ENCODE measurements at places on chromosomes 13 and 19. TPM values are rescaled to one million over a fixed set of nuclear protein-coding genes. Genes with fewer than 3 reads are reported as not detected.

The TEX26 gene
- total RNA-seq, result not detected

DNA sequence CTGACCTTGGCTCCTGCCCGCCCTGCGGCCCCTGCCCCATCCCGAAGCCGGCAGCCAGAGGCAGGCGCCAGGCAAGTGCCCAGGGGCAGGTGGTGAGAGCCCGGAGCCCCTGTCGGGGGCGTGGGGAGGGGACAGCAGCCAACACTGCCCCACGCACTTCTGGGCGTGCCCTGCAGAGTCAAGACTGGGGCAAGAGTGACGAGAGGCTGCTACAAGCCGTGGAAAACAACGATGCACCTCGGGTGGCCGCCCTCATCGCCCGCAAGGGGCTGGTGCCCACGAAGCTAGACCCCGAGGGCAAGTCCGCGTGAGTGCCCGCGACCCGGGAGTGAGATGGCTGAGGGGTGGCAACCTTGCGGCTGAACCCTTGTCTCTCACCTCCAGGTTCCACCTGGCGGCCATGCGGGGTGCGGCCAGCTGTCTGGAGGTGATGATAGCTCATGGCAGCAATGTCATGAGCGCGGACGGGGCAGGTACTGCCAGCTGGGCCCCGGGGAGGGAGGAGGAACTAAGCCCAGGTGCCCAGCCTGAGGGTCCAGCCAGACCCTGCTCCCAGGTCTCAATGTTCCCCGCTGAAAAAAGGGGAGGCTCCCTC lies 17.3 kb downstream of the ANKRD24 start:
- DNase-seq, result no peak

GRCh38 chr13:35598233-35598632 lies 121.7 kb upstream of the MAB21L1 start:
- DNase-seq, result no peak

DNA sequence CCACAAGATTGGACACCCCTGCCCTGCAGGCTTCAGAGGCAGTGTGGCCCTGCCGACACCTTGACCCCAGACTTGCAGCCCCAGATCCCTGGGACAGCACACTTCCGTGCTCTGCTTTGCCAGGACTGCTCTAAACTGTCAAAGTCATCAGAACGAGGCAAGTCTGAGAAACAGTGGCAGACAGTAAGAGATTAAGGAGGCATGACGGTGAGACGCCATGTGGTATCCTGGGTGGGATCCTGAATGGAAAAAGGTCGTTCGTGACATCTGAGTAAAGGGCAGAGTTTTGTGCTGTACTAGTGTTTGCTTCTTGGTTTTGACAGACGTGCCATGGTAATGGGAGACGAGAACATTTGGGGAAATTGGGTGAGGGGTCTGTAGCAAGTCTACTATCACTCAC lies 13.8 kb downstream of the ZNF579 start:
- DNase-seq, result no peak

The PSG1 gene
- not detected for total RNA-seq

- no peak for DNase-seq
Measured at GRCh38 chr13:62767473-62767872, 1351.8 kb upstream of the PCDH20 start.

DNA sequence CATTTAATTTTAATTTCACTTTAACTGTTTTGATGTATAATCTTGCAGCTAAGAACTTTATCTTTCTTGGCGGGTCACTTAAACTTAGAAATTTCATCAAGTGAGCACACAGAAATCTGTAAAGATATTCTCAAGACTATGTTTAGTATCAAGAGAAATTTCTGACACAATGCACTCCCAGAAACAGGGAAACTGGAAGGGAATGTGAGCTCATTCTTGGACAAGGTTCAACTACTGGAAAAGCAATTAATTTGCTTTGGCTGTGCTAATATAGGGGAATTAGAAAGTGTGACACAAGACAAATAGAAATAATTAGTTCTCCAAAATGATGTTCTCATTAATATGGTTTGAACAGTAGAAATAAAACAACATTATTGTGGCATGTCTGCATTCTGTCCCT lies 402.3 kb downstream of the DACH1 start:
- no peak for DNase-seq

DNA sequence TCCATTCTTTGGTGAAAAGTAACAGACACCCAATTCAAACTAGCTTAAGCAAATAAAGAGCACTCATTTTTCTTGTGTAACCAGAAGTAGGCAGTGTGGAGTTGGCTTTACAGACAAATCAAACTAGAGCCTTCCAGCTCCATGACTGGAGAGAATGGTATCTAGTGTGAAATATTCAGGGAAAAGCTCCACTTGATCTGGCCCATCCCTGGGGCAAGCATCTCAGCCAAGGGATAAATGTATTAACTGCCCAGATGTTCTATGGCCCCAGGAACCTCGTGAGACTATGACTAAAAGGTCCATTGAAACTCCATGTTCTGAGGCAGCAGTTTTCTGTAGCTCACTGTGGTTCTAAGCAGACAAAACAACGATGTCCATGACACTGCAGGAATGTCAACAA lies 49.9 kb downstream of the TBC1D4 start:
- no peak for DNase-seq

DNA sequence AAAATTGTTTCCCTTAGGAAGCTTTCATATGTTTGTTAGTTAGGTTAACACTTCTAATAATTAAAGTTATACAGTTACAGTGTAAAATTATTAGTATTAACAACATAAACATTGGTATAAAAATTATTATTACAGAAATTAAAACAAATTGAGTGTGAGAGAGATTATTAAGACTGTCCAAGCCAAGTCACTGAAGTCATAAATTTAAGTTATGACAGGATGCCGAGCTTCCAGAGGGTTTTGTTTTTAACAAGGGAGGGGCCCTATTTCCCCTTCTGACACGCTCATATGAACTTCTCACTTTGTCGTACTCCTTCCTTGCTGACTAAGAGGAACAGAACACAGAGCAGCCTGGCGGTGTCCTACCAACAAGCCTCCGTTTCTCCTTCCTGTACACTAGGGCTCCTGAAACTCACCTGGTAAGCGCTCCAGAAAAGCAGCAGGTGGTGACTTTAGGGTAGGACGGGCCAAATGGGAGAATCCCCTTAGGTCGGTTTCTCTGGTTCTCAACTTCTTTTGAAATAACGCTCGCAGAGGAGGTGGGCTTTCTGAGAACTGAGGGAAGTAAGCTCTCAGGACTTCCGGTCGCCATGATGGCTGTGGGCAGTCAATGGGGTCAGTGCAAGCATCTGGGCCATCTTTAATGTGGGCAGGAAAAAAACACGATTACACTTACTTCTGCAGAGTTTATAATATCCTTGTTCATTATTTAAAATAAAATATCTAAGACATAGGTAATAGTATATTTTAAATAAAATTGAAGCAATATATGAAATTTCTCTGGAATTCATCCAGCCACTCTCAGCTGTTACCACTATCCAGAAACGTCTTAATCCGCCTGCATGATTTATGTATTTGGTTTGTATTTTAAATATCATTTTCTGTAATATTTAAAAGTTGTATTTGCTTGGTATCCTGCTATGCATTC lies at the start of gene CARD8:
Gene CARD8 (minus strand): TSS at position 537 of the 928 bp plus-strand sequence. CDS start 14,892 bp downstream, outside the sequence.
- DNase-seq, result peak; percentile 78

- DNase-seq, result peak; percentile 54
Measured at GRCh38 chr19:48859711-48860572, 8.5 kb downstream of the PLEKHA4 start.

DNA sequence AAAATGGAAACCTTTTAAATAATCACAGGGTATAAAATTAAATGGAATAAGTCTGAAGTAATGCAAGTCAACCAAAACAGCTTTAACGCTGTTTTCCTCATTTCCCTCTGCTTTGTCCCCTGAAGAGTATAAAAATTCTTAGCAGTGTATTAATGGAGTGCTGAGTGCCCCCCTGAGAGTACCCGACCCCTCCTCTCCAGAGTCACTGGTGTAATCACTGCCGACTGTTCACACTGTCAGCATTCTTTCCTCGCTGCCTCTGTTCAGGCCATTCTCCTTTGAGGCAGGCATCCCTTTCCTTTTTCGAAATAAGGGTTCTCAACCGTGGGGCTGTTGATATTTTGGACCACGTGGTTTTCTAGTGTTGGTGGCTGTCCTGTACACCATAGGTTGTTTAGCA lies 146.9 kb upstream of the SLC10A2 start:
- DNase-seq, result no peak

GRCh38 chr19:52297601-52298364 lies 814 bp downstream of the ZNF480 start:
- DNase-seq, result no peak

DNA sequence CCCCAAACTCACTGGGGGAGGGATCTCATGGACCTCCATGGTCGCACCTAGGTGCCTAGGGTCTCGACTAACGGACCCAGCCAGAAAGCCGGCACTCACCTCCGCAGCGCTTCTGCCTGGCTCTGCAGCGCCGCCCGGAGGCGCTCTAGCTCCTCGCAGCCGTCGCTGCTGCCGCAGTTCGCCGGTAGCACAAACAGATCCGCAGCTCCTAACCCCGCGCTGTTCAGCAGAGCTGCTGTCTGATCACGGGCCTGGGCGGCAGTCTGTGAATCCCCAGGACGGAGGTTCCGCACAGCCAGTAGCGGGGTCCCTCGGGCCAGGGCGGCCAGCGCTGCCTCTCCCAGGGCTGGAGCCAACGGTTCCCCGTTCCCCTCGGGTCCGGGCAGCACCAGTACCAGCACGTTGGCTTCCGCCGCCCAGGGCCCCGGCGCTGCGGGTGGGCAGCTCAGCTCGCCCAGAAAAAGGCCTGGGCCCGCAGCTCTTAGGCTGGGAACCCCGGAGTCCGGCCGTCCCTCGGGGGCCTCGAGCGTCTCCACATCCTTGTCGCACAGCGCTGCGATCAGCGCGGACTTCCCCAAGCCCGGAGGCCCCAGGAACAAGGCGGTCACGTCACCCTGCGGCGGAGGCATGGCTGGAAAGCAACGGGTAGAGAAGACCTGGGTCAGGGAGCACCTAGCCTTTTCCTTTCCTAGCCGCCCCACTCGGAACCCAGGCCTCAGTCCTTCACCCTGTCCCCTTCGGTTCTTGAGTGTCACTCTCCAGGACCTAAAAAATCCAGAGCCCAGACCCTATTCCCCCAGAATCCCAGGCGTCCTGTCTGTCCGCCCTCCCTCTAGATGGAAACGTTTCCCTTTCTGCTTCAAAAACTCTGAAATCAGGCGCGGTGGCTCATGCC lies 977 bp downstream of the IRGQ start:
- DNase-seq, result peak; percentile 62

- DNase-seq, result no peak
Measured at GRCh38 chr13:44927968-44928367, 61.3 kb downstream of the NUFIP1 start.

DNA sequence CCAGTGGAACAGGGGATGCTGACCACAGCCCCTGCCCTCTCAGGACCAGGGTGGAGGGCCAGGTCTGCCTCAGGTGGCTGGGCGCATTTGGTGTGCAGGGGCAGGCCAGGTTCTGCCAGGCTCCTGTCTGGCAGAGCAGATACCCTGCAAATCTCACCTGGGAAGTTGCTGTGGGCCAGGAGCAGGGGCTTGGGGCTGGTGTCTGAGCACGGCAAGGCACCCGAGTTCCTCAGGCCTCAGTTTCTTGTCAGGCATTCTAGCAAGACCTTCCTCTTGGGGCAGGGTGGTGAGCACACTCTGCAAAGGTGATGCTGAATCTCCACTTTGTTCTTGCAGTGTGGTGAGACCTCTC lies 1.1 kb downstream of the CRTC1 start:
- DNase-seq, result no peak

- DNase-seq, result no peak
Measured at GRCh38 chr13:33072282-33072681, 56.1 kb downstream of the KL start.

- DNase-seq, result no peak
Measured at GRCh38 chr19:34418300-34418699, 9.9 kb upstream of the UBA2 start.

DNA sequence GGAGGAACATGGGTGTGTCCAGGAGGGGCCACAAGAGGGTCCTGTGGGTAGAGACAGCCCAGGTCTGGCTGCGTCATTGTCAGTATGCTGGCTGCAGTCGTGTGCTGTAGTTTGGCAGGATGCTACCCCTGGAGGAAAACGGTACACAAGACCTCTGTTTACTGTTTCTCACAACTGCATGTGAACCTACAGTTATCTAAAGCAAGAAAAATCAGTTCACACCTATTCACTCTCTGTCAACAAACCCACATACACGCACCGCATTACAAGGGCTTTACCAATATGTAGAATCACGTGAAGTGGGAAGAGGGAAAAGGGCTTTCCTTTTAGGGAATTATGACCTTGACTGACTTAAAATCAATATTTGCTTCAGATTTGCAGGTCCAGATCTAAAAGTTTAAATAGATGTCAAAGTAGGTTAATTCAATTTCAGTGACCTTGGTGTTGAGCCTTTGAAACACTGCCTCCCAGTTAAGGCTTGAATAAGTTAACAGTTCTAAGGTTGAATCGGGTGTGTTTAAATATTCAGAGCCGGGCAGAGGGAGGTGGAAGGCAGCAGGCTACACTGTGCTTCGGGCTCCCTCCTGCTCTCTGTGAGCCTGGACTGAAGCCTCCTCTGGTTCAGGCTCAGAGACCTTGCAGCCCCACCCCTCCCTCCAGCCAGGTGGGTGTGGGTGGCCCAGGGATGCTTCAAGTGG lies 17.2 kb upstream of the MCF2L start:
- no peak for DNase-seq

DNA sequence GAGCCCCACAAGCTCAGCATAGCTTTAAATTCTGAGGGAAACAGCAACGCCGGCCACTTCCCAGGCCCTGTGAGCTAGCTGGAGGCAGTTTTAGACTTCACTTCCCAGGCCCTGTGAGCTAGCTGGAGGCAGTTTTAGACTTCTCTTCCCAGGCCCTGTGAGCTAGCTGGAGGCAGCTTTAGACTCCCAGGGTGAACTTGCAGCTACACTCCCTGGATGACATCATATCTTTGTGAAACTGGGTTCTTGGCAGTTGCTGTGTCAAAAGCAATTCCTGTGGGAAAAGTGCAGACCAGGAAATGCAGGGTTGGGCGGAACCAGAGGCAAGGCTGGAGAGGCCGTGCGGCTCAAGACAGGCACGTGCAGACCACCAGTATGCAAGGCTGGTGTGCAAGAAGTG lies 12.7 kb downstream of the SOX1 start:
- peak; percentile 22 for DNase-seq

DNA sequence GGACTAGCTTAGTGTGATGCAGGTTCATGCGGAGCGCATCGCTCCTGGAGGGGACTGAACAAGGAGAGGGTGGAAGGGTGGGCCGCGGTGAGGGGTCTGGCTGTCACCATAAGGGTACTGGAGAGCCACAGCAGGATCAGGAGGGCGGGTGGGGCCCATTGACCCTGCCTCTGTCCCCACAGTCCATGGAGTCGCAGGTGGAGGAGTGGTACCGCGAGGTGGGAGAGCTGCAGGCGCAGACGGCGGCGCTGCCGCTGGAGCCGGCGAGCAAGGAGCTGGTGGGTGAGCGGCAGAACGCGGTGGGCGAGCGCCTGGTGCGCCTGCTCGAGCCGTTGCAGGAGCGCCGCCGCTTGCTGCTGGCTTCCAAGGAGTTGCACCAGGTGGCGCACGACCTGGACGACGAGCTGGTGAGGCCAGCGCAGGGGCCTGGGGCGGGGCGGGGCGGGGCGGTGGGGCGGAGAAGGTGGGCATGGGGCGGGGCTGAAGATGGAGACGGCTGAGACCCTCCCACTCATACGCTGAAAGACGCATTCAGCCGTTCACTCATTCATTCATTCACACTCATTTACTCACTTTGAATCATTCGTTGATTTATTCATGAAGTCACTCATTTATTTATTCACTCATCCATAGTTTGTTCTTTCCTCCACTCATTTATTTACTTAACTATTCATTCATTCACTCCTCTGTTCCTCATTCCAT lies 27.5 kb upstream of the SHKBP1 start:
- DNase-seq, result no peak

The CD70 gene
- total RNA-seq, result not detected

The TNFRSF19 gene
- 4.0 TPM for total RNA-seq

- no peak for DNase-seq
Measured at GRCh38 chr13:23724196-23724970, 154.2 kb downstream of the TNFRSF19 start.

The FXYD1 gene
- total RNA-seq, result 50.2 TPM

The SULT2B1 gene
- total RNA-seq, result 1.6 TPM

The ONECUT3 gene
- total RNA-seq, result not detected

Data from ureter (tissue), 1 donor.